ENCODE measurements at places on chromosomes 2 and 18.

DNA sequence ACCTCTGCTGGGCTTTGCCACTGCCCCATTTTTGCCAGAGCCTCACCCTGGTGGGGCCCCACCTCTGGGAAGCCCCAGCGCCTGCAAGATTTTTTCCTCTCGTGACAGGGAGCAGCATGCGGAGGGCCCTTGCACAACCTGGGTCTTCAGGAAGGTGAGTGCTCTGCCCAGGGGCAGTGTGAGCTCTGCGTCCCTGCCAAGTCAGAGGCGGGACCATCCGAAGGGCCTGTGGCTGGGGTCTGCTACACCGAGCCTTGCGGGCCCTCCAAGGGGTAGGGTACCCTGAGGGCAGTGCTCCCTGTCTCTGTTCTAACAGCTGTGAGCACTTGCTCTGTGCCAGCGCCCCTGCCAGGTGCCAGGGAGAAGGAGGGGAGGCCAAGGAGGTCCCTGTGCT, 5.8 kb upstream of the ODC1 start:
- no peak for DNase-seq

GRCh38 chr2:97936199-97936598, 59.5 kb downstream of the TMEM131 start:
- DNase-seq = no peak

DNA sequence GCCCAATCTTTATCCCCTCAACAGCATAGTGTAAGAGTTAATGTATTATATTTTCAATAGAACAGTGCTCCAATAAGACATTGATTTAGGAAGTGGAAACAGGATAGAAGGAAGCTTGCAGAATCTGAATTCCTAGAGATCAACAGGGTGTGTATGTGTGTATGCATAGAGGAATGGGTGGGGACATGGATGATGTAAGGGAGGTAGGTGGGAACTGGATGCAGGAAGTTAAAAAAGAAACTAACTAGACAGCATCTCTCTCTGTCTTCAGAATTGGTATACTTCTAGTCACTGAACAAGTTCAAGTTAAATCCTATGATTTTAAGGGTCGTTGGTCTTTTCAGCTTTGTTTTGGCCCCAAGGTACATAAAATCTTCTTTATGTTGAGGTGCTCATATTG, 196.6 kb downstream of the PMAIP1 start:
- DNase-seq = no peak

GRCh38 chr2:124121106-124121505, 96.0 kb downstream of the CNTNAP5 start:
- DNase-seq = no peak

- DNase-seq = no peak
These were observed 44.2 kb upstream of the TAF1B start for GRCh38 chr2:9799011-9799596.

DNA sequence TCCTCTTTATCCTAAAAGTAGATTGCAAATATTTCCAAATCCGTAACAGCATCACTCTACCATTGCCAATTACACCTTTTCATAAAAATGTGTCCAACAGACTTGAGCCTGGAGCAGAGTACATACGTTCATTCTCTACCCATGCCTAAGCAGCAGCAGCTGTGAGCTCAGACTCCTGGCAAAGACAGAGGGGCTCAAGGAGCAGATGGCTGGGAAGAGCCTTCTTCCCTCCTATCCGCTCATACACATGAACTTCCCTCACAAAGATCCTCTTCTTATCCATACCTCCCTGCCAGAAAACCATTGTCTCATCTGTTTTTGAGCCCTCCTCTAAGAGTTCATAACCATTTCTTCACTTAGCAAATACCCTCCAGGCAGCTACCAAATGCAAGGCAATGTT, 164.3 kb upstream of the ARL4C start:
- DNase-seq = no peak

DNA sequence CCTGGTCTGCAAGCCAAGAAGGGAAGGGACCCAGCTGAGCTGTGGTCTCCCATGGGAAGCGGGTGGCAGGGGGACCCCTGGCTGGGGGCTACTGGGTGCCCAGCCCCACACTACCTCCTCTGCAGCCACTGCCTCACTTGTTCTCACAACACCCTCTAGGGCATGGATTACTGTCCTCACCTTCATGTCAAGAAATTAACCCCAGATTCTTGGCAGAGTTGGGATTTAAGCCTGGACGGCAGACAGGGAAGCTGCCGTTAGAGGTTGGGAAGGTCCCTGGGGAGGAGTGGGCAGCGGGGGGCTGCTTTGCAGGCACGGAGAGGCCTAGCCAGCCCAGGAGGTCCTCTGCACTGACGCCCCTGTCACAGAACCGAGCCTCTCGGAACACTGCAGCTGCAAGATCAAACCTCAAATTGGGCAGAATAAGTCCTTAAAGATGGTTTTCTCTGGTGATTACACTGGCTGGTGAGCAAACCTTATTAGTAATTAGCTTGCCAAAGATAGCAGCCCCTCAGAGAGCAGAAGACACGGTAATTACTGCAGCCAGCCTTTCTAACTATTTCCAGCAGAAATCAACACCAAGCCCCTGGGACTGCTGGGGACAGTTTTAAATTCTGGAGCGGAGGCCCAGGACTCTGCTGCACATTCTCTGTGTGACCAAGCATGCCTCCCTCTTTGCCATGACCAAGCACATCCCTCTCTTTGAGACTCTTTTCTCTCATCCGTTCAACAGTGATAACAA, 35.9 kb downstream of the KCNF1 start:
- DNase-seq = no peak

GRCh38 chr18:3346487-3346886, 84.6 kb downstream of the MYL12B start:
- no peak for DNase-seq

DNA sequence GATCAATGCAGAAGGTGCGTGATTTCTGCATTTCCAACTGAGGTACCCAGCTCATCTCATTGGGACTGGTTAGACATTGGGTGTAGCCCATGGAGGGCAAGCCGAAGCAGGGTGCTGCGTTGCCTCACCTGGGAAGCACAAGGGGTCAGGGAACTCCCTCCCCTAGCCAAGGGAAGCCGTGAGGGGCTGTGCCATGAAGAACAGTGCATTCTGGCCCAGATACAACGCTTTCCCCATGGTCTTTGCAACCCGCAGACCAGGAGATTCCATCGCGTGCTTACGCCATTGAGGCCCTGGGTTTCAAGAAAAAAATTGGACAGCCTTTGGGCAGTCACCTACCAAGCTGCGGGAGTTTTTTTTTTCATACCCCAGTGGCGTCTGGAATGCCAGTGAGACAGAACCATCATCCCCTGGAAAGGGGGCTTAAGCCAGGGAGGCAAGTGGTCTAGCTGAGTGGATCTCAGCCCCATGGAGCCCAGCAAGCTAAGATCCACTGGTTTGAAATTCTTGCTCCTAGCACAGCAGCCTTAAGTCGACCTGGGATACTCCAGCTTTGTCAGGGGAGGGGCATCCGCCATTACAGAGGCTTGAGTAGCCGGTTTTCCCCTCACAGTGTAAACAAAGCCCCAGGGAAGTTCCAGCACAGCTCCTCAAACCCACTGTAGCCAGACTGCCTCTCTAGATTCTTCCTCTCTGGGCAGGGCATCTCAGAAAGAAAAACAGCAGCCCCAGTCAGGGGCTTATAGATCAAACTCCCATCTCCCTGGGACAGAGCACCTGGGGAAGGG, 21.7 kb downstream of the TFPI start:
- no peak for DNase-seq

- DNase-seq = no peak
These were observed 2.1 kb downstream of the BCL2L11 start for GRCh38 chr2:111122631-111123421.

- no peak for DNase-seq
These were observed 172.6 kb upstream of the BCL2L11 start for GRCh38 chr2:110948027-110948674.

DNA sequence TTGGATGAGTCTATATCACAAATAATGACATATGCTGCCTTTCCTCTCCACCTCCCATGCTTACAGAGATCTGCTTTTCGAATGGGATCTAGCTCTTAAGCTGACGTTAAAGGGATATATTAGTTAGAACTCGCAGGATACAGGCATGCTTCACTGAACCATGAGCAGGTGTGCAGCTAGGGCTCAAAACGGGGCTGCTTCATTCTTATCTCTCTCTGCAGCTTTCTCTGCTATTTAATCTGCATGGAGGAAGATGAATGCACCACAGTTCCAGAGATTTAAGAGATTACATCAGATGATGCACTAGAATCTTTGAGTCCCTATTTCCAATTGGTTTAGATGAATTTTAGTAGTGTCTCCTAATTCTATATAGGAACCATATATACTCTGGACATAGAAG, 327.0 kb downstream of the RAD51AP2 start:
- no peak for DNase-seq

- no peak for DNase-seq
These were observed 31.2 kb downstream of the GLS start for GRCh38 chr2:190911813-190912212.

DNA sequence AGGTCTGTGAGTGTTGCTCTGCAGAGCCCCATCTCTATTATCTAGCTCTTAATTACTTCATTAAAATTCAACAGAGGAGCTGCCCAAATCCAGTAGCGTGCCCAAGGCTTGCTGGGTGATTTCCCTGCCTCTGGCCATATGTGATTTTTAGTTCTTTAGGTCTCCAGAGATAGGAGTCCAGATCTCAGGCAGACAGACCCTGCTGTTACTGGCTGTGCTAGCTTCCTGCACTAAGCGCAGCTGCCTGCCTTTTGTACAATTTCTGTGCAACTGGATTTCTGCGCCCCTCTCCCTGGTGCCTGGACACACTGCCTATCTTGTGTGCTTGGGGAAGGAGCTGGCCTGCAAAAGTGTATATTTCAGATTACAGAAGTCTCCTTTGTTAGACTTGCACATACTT, 136.5 kb downstream of the TDRD15 start:
- DNase-seq = no peak

DNA sequence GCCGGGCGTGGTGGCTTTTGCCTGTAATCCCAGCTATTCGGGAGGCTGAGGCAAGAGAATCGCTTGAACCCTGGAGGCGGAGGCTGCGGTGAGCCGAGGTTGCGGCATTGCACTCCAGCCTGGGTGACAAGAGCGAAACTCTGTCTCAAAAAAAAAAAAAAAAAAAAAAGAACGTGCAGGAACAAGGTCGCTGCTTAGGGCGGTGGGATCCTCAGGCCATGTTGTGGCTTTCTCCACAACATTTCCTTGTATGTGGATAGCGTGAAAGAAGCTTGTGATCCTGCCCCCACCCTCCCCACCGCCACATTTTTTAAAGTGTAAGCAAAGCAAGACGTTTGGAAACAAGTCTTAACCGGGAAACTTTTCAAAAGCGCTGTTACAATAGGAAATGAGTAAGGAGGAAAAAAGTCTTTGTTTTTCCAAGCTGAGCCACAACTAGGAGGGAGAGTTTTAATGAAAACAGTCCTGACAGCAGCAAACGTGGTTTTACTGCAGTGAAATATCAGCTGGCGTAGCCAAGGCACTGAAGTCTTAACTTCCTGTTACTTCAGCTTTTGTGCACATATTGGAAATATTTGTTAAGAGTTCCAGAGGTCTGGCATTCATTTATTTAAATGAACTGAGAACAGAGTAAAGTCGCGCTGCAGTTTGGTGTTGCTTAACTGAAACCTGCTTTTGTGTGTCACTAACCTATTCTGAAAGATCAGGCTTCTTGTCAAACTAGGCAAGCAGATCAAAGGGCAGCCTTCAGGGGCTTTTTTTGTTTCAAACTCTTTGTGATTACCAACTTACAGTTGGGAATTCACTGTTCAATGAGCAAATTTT, 3.8 kb downstream of the TGIF1 start:
- DNase-seq = peak; percentile 34

GRCh38 chr2:161237392-161238264, 70.6 kb upstream of the PSMD14 start:
- DNase-seq = peak; percentile 63

- DNase-seq = no peak
These were observed 65.3 kb downstream of the OLA1 start for GRCh38 chr2:174183076-174183475.

GRCh38 chr2:205914213-205915129, 171.5 kb downstream of the INO80D start:
- DNase-seq = no peak

GRCh38 chr2:196217116-196217515, 45.7 kb upstream of the STK17B start:
- DNase-seq = no peak

DNA sequence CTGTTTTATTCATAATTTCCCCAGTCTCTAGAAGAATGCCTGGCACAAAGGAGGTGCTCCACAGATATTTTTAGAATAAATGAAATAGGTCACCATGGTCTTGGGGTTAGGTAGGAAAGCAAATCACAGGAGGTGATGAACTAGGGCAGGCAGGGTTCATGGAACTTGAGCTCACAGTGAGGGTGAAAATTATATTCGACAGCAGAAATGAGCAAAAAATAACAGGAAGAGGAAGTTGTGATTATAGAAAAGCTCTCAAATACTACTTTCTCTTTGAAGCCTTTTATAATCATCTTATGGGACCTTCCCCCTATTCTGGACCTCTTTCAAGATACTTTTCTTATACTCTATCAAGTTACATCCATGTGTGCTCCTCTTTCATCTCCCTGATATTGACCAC, 4.5 kb upstream of the CREB1 start:
- DNase-seq = no peak

DNA sequence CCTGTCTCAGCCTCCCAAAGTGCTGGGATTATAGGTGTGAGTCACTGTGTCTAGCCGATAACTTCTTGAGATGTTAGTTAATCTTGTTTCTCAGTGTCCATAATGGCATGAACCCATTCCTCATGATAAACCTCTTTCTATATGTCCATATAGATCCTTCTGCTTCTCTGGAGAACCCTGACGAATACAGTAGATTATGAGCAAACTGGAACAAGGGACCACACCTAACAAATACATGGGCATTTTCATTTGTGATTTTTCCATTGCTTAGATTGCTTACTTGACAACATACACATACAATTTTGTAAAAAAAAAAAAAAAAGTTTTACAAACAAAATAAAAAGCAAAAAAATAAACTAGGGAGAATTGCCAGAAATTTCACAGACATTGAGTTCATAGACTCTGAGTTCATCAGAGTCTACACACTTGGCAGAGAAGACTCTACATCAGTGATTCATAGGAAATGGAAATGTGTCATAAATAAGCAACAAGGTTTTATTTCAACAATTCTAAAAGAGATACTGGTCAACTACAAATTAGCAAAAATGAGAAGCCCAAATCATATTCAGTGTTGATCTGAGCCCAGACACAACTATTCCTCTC, 96.7 kb downstream of the GALR1 start:
- DNase-seq = no peak

DNA sequence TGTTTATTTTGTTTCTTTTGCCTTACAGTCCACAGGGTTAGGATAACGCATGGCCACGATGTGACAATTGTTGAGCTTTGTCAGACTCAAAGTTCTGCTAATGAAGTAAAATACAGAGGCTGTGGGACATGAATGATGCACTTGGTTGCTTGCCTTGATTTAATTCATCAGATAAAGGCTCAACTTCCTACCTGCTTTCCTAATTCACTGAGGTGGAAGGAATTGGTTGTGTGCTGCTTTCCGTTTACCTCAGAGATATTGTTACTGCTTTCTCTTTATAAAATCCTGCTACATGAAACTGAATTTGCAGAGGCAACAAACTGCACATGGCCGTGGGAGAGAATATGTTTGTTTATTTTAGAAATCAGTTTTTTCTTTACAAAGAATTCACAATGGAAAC, 6.6 kb downstream of the RIT2 start:
- DNase-seq = no peak

All from stimulated activated CD4-positive, alpha-beta T cell treated with anti-CD3 and anti-CD28 coated beads, Interleukin-4, amount 100 ng/mL, for 4 hours (primary cell).